ENCODE measurements at places on chromosomes 4 and X.

DNA sequence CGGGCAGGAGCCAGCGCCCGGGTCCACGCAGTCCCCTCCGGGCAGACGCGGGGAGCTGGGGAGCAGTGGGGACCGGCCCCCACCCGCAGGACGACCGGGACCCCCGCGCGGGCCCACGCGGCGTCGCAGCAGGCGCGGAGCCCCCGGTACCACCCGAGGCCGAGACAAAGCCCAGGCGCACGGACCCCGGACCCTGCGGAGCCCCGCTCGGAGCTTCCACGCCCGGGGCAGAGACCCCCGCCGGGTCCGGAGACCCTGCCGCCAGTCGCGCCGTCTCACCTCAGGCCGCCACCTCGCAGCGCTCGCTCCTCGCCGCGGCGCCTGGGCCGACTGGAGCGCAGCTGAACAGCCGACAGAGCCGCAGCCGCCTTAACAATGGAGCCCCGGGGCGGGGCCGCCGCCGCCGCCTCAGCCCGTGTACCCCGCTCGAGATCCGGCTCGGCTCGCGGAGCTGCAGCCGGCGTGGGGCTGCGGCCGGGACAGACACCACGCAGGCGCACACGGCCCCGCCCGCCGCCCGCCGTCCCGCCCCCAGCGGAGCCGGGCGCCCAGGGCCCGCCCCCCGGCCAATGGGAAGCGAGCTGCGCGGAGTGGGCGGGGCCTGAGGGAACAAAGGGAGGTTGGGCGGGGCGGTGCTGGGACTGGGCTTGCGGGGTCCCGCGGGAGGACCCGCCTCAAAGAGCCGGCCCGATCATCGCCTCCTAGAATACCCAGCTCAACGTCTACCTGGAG, at the start of gene AFAP1:
TSS of gene AFAP1 (minus strand) at position 485 of the 732 bp plus-strand sequence. CDS start 67,783 bp downstream, outside the sequence.
- peak; percentile 81 for DNase-seq

DNA sequence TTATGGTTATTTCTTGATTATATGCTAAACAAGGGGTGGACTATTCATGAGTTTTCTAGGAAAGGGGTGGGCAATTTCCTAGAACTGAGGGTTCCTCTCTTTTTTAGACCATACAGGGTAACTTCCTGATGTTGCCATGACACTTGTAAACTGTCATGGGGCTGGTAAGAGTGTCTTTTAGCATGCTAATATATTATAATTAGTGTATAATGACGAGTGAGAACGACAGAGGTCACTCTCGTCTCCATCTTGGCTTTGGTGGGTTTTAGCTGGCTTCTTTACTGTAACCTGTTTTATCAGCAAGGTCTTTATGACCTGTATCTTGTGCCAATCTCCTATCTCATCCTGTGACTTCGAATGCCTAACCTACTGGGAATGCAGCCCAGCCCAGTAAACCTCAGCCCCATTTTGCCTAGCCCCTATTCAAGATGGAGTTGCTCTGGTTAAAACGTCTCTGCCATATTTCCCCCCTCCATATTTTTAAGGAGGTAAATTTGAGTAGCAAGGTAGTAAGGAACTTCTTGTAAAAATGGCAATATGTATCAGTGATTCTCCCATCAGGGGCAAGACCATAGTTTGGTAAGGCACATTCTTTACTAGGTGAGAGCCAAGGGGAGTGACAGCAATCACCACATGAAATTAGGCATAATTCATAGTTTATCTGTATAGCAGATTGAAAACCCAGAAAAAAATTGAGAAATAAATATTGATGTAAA, 2.6 kb downstream of the CXCL2 start:
- peak; percentile 43 for DNase-seq

GRCh38 chrX:24851780-24852179, 158.1 kb downstream of the POLA1 start:
- DNase-seq = no peak

- no peak for DNase-seq
These were observed 47.4 kb downstream of the PRDM5 start for GRCh38 chr4:120874792-120875774.

DNA sequence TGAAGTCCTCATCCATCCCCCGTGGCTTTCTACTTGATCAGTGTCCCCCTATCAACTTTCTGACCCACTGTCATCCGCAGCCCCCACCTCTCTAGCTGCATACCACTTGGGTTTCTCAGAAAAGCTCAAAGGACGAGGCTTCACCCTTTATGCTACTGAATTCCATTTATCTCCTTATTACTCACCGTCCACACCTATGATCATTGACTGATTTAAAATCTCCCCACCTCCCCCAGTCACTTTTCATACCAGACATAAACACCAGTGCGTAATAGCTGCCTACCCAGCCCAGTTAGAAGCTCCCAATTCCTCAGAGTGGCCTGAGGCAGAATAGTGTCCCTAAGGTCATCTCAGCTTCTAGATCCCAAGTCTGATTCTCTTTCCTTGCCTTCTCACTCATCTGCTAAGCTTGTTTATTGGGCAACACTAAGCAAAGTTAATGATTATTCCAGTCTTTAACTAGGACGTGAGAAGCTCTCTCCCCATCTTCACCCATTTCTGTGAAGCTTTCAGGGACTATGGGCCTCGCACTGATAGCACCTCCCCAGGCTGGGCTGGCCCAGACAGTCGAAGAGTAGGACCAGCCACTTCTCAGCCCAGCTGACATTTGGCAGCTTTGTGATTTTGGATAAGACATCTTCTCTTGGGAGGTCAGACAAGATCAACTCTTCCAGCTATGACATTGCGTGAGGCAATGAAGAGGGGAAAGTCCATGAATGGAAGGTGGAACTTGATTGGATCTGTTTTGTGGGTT, 7.2 kb upstream of the DDX60L start:
- no peak for DNase-seq

- DNase-seq = no peak
These were observed 507.9 kb upstream of the LCORL start for GRCh38 chr4:18529482-18529881.

GRCh38 chrX:70255452-70255851, 4.6 kb downstream of the P2RY4 start:
- DNase-seq = no peak

DNA sequence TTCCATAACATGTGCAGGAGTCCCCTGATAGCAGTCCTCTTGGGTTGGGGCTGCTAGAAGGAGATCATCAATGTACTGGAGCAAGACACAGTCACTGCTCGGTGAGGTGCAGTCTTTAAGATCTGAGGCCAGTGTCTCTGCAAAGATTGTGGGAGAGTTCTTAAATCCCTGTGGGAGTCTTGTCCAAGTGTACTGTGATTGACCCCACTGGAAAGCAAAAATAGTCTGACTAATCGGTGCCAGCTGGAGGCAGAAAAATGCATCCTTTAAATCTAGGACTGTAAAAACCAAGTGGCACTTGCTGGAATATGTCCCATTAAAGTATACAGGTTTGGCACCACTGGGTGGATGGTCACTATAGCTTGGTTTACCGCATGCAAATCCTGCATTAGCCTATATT, 31.1 kb downstream of the SULT1E1 start:
- DNase-seq = no peak

DNA sequence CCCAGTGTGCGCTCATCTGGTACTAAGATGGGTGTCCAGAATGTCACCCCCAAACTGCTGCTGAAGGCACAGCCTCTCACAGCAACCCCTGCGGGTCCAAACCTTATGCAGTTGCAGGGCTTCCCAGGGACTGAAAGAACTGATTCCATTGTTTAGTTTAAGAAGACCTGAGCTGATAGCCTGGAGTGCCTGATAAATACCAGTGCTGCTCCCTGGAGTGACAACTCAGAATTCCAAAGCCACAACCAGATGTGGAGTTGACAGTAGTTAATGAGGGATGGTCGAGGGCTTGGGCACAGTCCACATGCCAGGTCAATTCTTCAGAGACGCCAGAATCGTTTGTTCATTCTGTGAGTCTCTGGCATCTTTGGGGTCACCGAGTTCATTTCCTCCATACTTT, 71.2 kb downstream of the LNX1 start:
- DNase-seq = no peak

GRCh38 chrX:18410038-18410437, 15.4 kb upstream of the CDKL5 start:
- no peak for DNase-seq

DNA sequence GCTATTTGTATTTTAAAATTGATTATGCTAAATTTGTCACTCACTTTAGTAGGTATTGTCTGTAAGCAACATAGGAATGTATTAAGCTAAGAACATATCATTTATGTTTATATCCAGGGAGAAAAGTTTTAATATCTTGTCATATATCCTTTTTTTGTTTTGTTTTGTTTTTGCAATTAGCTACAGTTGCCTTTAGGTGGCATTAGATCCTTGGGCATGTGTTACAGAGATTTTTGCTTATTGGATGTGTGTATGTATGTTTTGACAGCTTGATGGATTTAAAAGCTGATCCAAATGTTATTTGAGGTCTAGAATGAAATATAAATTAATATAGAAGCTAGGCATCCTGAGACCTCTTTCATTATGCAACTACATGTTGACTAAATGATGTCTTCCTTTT, 36.1 kb upstream of the OTUD4 start:
- DNase-seq = peak; percentile 10

- peak; percentile 1 for DNase-seq
These were observed 271.5 kb downstream of the LDB2 start for GRCh38 chr4:16626945-16627344.

DNA sequence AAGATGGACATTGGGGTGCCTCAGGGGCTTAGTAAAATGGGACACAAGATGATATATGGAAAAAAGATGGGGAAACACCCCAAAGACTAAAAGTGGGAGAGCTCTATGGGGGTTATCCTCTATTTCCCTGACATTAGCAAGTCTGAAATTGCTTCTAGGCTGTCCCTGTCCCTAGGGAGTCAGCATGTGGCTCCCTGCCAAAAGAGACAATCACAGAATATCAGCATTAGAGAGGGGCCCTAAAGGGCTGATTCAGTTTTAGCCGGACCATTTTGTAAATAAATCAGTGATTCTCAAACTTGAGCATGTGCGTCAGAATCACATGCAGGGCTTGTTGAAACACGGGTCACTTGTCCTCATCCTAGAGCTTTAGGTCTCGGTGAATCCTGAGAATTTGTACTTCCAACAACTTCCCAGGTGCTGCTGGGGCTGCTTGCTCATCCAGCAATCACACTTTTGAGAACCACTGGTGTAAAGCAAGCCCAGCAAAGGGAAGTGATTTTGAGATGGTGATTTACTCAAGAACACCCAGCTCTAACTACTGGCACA, 165.3 kb upstream of the DGKK start:
- no peak for DNase-seq

DNA sequence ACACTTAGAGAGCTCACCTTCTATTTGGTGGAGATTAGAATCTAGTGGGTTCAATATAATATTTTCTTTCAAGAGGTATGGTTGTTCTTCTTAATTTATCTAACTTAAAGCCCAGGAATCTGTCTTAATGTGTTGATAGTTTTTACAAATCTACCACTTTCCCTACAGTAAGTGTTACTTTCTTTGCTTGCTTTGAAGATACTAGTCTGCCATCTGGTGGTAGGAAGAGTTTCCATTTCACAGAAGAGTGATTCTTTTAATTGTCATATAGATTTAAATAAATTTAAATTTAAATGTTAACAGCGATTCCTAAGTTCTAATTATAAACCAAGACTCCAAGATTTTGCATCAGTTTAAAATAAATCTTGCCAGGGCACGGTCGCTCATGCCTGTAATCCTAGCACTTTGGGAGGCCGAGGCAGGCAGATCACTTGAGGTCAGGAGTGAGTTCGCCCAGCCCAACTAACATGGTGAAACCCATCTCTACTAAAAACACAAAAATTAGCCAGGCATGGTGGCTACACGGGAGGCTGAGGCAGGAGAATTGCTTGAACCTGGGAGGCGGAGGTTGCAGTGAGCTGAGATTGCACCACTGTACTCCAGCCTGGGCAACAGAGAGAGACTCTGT, 43.5 kb downstream of the NUDT9 start:
- DNase-seq = peak; percentile 54

GRCh38 chr4:76657443-76657842, 222.4 kb downstream of the SHROOM3 start:
- no peak for DNase-seq

DNA sequence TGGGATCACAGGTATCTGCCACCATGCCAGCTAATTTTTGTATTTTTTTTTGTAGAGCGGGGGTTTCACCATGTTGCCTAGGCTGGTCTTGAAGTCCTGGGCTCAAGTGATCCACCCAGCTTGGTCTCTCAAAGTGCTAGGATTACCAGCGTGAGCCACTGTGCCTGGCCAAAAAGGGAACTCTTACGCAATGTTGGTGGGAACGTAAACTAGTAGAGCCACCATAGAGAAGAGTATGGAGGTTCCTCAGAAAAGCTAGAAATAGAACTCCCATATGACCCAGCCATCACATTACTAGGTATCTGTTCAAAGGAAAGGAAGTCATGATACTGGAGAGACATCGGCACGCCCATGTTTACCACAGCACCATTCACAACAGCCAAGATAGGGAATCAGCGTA, 85.9 kb downstream of the PRKX start:
- peak; percentile 2 for DNase-seq

GRCh38 chrX:78658845-78659744, at the start of gene RTL3:
Gene RTL3 (minus strand): TSS chrX:78659328. CDS start chrX:78658420, 908 bp downstream.
- peak; percentile 55 for DNase-seq

DNA sequence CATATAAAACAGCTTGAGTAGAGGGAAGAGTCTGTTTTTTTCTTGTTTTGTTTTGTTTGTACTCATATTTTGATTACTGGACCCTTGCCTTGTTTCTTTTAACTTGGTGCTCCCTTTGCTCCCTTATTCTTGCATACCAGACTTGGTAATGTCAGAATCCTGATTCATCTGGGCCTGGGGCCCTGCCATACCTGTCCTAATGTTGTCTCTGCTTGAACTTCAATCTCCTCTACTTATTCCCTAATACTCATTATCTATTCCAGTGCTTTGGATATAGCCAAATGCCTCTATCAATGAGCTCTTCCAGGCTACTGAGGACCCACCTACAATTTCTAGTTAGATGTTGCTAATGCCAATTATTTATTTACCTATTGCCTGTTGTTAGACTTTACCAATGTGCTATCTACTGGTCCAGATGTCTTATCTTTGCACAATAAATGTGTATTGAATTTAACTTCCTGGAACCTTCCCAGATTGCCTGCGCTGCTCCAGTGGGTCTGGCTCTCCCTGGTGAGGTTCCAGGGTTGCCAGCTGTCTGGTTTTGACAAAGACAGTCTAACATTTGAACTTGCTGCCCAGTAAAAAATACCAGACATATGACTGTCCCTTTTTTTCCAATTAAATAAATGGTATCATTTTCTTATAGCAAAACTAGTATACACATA, 64.4 kb upstream of the ACSL4 start:
- DNase-seq = no peak

DNA sequence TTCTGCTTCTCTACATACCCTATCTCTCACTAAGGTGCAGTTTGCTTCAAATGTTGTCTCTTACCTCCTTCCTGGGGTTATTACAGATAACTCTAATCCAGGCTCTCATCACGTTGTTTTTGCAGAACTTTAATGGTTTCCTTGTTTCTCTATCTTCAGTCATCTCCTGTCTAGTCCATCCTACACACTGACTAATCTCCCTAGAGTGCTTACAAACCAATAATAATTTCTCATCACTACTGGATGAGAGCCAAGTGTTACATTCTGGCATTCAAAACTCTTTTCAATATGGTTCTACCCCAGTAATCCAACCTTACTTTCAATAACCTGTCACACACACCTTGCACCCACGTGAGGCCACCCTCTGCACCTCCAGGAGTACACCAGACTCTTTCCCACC, 86.1 kb downstream of the SYNPO2 start:
- DNase-seq = peak; percentile 39

All from suppressor macrophage treated with lipopolysaccharide for 4 hours (primary cell).